Panc1 (cell line): ENCODE measurements at places on chromosomes 12 and 14.

DNA sequence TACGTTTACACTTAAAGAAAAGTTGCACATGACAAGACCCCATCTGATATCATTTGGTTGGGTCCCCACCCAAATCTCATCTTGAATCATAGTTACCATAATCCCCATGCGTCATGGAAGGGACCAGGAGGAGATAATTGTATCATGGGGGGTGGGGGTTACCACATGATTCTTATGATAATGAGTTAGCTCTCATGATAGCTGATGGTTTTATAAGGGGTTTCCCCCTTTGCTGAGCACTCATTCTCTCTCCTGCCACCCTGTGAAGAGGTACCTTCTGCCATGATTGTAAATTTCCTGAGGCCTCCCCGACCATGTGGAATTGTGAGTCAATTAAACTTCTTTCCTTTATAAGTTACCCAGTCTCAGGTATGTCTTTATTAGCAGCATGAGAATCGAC is 60.3 kb downstream of the PHLDA1 start:
- no peak for DNase-seq

GRCh38 chr14:31926123-31926522 is 151.0 kb upstream of the ARHGAP5 start:
- no peak for DNase-seq

- DNase-seq = no peak
Observed at GRCh38 chr12:75720812-75721641, 209.6 kb upstream of the KRR1 start.

- DNase-seq = no peak
Observed at GRCh38 chr12:52007982-52008510, 1.3 kb downstream of the TAMALIN start.

DNA sequence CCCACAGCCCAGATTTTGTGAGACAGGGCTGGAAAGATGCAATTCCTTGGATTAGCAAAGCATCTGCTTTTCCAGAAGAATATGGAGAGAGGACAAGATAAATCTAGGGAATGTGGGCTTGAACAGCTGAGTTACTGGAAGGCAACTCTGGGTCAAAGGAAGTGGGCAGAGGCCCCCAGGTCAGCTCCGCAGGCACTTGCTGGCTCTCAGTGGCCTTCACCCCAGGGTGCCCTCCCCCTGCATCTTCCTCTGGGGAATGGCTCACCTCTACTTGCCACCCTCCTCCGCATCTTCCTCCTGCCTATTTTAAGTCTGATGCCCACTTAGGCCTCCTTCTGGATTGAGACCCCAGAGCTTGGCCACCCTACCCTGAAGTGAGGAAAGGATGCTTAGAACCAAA is 10.5 kb upstream of the PNMA1 start:
- DNase-seq = no peak

DNA sequence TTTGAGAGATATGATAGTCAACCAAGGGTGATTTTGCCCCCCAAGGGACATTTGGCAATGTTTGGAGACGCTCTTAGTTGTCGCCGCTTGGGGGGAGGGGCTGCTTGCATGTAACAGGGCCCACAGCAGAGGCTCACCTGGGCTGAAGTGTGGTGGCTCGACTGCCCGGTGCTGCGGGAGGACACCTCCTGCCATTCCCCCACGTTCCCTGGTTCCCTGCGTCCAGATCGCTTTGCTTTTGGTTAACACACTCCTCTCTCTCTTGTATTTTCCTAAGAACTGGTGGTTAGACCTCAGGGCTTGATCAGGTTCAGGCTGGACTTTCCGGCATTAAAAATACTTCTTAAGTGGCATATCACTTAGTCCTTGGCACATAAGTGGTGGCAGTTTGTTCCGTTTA is 18.9 kb downstream of the PPP2R5C start:
- DNase-seq = no peak
